ENCODE measurements at places on chromosomes 12 and 14.

DNA sequence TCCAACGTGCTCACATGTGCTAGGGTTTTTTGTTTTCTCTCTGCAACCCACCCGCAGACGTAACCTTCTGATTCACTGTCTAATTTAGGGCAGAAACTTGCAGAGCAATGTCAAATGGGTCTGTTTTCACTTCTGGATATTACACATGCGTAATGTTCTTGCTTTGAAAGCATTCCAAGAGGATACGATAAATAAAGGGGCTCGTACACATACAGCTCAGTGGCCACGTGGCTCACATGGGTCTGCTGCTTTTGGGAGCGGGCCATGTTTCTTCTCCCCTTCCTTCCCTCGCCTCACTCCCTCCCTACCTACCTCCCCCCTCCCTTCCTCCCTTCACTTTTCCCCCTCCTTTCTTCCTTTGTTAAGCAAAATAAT is 23.4 kb downstream of the CACNA1C start:
- no peak for DNase-seq

DNA sequence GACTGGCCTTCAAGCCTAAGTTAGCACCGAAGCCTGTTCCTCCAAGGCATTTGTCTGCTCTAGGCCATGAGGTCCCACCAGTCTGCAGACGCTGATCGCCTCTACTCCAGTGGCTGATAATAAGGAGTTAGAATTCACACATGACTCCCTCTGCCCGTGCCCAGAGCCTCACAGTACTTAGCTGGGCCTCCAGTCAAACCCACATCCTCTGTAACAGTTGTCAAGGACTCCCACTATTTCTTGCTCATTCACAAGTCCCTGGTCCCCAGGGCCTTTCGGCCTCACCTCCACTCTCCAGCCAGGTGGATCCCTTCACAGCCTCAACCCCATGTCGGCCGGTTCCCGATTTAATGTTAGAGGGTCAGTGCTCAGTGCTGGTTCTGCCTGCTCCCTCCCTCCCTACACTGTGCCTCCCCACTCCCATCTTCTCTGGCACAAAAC is 6.3 kb upstream of the KRT5 start:
- no peak for DNase-seq

GRCh38 chr12:52390739-52391617 is 5.5 kb upstream of the KRT84 start:
- no peak for DNase-seq

GRCh38 chr14:86221000-86221399 is 691.1 kb downstream of the FLRT2 start:
- DNase-seq, result no peak

DNA sequence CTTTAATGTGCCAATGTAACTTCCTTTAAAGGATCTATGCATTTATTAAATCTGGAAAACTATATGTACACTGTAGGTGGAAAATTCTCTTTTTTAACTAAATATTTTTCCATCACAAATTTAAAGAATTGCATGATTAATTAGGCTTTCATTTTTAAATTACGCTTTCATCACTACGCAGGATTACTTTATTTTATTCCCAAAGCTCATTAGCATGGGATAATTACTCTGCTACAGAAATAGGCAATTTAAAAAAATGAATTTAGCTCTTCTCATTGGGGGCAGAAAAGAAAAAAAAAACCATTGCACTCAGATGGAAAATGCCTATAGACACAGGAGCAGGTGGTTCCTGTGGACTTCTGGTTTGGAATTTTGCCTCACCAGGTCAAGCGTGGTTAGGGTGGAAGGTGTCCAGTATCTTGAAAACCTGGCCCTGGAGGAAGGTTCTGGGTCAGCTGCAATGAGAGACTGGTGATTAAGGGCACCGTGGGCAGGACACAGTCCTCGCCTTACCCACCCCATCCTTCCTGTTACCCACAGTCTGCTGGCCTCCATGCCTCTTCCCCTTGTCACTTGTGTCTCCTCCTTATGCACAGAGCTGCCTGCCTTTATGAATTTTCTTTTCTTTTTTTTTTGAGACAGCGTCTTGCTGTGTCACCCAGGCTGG is 17.3 kb upstream of the RIN3 start:
- DNase-seq, result no peak

DNA sequence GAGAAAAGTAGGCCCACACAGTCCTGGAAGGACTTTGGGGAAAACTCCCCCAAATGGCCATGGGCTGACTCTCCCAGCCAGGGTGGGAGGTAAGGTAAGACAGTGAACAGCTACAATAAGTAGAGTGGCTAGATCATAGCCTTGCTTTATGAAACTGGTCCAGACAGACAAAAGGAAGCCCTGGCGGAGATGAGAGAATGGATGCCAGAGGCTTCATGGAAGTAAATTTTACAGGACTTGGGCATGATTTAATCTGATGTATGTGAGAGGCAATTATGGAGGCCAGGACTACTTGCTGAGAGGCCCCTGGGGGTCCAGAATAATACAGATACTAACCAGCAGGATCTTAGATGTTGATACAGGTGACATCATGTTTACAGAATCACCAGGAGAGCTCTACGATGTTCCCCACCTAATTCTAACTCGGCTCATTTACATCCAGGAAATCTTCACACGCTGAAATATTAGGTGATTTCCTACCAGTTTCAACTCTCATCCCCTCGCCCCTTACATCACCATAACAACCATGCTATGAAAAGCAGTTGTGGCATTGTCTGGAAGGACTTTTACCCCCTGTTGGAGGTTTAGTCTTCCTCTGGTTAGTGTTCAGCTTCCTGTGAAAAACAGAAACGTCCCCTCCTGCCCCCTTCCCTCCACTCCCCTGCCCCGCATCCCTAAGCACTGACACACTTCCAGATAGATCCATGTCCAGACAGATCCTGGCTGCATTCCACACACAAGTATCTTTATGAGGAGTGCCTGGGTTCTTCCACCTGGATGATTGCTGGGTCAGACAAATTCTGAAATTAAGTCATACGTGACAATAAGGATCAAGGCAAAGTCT is 39.5 kb upstream of the NT5DC3 start:
- no peak for DNase-seq

Data from NCI-H446 (cell line).